Spinal cord (tissue), 10 donors: ENCODE measurements at places on chromosomes 5 and 9. TPM values are rescaled to one million over a fixed set of nuclear protein-coding genes. Genes with fewer than 3 reads are reported as not detected.

- H3K4me1 ChIP-seq: peaks cover 3% of the 10 kb centered on the region
- H3K4me3 ChIP-seq: no peak overlapping the region
- peaks cover 7% of the 10 kb centered on the region for H3K36me3 ChIP-seq
- DNase-seq: no peak
- H3K27me3 ChIP-seq: no peaks in the 10 kb centered on the region
- H3K27ac ChIP-seq: no peak overlapping the region
Measured at GRCh38 chr9:4684820-4685219, 5.5 kb downstream of the CDC37L1 start.

GRCh38 chr5:38370358-38371100 is 112.2 kb downstream of the EGFLAM start:
- peak overlapping the region; percentile 55 for H3K27ac ChIP-seq
- no peak for DNase-seq
- no peaks in the 10 kb centered on the region for H3K36me3 ChIP-seq
- H3K27me3 ChIP-seq: no peaks in the 10 kb centered on the region
- H3K4me1 ChIP-seq: no peaks in the 10 kb centered on the region

GRCh38 chr5:55173687-55174230 is 782 bp upstream of the CDC20B start:
- H3K4me1 ChIP-seq: peaks cover 20% of the 10 kb centered on the region
- no peak overlapping the region for H3K27ac ChIP-seq
- no peaks in the 10 kb centered on the region for H3K36me3 ChIP-seq
- no peak for DNase-seq

GRCh38 chr9:93824386-93825294 is 130.5 kb downstream of the BARX1 start:
- peaks cover 21% of the 10 kb centered on the region for H3K27me3 ChIP-seq
- H3K4me3 ChIP-seq: no peak overlapping the region
- no peak for DNase-seq
- H3K4me1 ChIP-seq: peaks cover 16% of the 10 kb centered on the region

GRCh38 chr9:3962971-3963642 is 336.8 kb downstream of the GLIS3 start:
- H3K36me3 ChIP-seq: no peaks in the 10 kb centered on the region
- DNase-seq: no peak
- peak overlapping the region; percentile 65 for H3K27ac ChIP-seq
- peaks cover 10% of the 10 kb centered on the region for H3K4me1 ChIP-seq

- H3K4me1 ChIP-seq: peaks cover 51% of the 10 kb centered on the region
- DNase-seq: no peak
- H3K27me3 ChIP-seq: peaks cover 100% of the 10 kb centered on the region
- H3K36me3 ChIP-seq: no peaks in the 10 kb centered on the region
- no peak within 1 kb of the TSS for H3K4me3 ChIP-seq
Measured at GRCh38 chr9:37033682-37034304, at the start of gene PAX5. PAX5 (minus strand) TSS chr9:37034268; CDS start chr9:37034031, 237 bp downstream.

- H3K4me3 ChIP-seq: no peak overlapping the region
- DNase-seq: no peak
- H3K36me3 ChIP-seq: no peaks in the 10 kb centered on the region
- H3K27me3 ChIP-seq: no peaks in the 10 kb centered on the region
Measured at GRCh38 chr9:116074658-116075057, 78.9 kb upstream of the PAPPA start.

DNA sequence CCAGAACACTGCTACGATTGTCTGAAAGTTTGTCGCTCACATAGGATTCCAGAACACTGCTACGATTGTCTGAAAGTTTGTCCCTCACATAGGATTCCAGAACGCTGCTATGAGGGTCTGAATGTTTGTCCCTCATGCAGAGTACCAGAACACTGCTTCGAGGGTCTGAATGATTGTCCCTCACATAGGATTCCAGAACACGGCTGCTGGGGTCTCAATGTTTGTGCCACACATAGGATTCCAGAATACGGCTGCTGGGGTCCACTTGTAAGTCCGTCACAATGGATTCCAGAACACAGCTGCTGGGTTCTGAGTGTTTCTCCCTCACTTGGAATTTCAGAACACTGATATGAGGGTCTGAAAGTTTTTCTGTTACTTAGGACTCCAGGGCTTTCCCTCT is 203.3 kb downstream of the FOXD4L6 start:
- no peak overlapping the region for H3K4me3 ChIP-seq
- DNase-seq: no peak
- H3K36me3 ChIP-seq: no peaks in the 10 kb centered on the region
- H3K27ac ChIP-seq: no peak overlapping the region
- no peaks in the 10 kb centered on the region for H3K27me3 ChIP-seq
- H3K4me1 ChIP-seq: no peaks in the 10 kb centered on the region

DNA sequence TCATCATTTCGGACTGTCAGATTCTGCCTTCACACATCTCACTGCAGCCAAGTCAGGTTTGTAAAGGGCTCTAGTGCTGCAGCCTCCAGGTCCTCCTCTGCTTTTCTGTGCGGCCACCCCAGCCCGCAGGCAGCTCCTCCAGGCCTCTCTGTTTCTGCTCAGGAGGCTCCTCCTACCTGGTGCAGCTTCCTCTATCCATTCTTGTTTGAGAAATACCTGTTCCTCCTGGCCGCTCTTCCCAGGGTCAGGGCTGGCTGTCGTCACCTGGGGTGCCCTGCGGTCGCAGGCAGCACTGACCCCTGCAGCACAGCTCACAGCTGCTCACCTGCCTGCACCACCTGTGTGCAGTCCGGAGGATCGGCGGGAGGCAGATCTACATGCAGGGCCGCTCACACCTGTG is 387.7 kb upstream of the IRX4 start:
- H3K27ac ChIP-seq: no peak overlapping the region
- no peaks in the 10 kb centered on the region for H3K4me1 ChIP-seq
- H3K36me3 ChIP-seq: no peaks in the 10 kb centered on the region

GRCh38 chr5:143985832-143986515 is 174.0 kb downstream of the HMHB1 start:
- no peak overlapping the region for H3K4me3 ChIP-seq
- no peaks in the 10 kb centered on the region for H3K36me3 ChIP-seq
- H3K4me1 ChIP-seq: no peaks in the 10 kb centered on the region
- no peaks in the 10 kb centered on the region for H3K27me3 ChIP-seq
- peak overlapping the region; percentile 6 for H3K27ac ChIP-seq

GRCh38 chr5:9924614-9925013 is 294.5 kb upstream of the TAS2R1 start:
- no peak for DNase-seq
- H3K36me3 ChIP-seq: no peaks in the 10 kb centered on the region
- no peak overlapping the region for H3K4me3 ChIP-seq
- H3K27ac ChIP-seq: no peak overlapping the region
- H3K27me3 ChIP-seq: no peaks in the 10 kb centered on the region

- H3K27ac ChIP-seq: peak overlapping the region; percentile 62
- H3K4me3 ChIP-seq: no peak overlapping the region
- H3K27me3 ChIP-seq: no peaks in the 10 kb centered on the region
- DNase-seq: no peak
Measured at GRCh38 chr9:81537964-81538363, 151.4 kb downstream of the TLE1 start.

GRCh38 chr9:2787065-2787464 is 56.8 kb downstream of the PUM3 start:
- no peaks in the 10 kb centered on the region for H3K36me3 ChIP-seq
- no peak overlapping the region for H3K4me3 ChIP-seq
- H3K27me3 ChIP-seq: no peaks in the 10 kb centered on the region
- no peak for DNase-seq
- no peak overlapping the region for H3K27ac ChIP-seq
- no peaks in the 10 kb centered on the region for H3K4me1 ChIP-seq

- H3K4me1 ChIP-seq: no peaks in the 10 kb centered on the region
- no peak for DNase-seq
- H3K4me3 ChIP-seq: no peak overlapping the region
- no peak overlapping the region for H3K27ac ChIP-seq
Measured at GRCh38 chr9:87671478-87671877, 54.4 kb upstream of the CTSL start.

DNA sequence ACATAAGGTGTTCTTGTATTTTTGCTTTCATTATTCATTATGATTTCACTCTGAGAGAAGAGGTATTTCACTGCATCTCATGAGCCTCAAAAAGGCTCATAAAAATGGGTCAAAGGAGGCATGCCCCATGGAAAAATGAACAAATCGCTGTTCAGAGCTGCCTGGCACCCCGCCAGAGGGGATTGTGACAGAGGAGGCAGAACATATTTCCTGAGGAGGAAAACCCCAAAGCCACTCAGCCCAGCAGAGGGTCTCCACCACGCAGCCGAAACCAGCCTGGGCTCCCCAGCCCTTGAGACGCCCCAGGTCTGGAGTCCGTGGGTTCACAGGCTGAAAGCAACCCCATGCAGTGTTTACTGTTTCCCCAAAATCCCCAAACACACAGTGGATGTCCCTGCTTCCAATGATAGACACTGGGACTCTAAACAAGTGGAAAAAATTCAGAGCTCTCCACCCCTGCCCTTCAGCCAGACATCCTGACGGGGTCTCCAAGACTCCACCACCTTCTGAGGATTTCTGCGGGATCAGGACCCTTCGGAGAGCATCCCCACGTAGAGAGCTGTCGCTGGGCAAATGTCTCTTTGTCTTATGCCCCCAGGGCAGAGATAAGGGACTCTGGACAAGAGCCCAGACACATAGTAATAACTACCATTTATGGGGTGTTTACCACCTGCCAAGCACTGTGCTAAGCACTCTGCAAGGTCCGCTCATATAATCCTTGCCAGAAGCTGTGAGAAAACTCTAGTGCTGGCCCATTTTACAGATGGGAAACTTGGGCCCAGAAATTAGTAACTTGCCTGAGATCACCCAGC is 122.3 kb downstream of the PAX5 start:
- H3K36me3 ChIP-seq: no peaks in the 10 kb centered on the region
- H3K27me3 ChIP-seq: no peaks in the 10 kb centered on the region
- H3K4me1 ChIP-seq: no peaks in the 10 kb centered on the region

The OTP gene
- 1.8 TPM for total RNA-seq

The TERT gene
- 0.10 TPM for total RNA-seq

The SOWAHA gene
- total RNA-seq: 1.2 TPM

The IFNA13 gene
- total RNA-seq: not detected

The C9orf72 gene
- 77.7 TPM for total RNA-seq
